Right ventricle myocardium superior (tissue), 1 donor: ENCODE measurements at places on chromosomes 2 and 18. TPM values are rescaled to one million over a fixed set of nuclear protein-coding genes. Genes with fewer than 3 reads are reported as not detected.

DNA sequence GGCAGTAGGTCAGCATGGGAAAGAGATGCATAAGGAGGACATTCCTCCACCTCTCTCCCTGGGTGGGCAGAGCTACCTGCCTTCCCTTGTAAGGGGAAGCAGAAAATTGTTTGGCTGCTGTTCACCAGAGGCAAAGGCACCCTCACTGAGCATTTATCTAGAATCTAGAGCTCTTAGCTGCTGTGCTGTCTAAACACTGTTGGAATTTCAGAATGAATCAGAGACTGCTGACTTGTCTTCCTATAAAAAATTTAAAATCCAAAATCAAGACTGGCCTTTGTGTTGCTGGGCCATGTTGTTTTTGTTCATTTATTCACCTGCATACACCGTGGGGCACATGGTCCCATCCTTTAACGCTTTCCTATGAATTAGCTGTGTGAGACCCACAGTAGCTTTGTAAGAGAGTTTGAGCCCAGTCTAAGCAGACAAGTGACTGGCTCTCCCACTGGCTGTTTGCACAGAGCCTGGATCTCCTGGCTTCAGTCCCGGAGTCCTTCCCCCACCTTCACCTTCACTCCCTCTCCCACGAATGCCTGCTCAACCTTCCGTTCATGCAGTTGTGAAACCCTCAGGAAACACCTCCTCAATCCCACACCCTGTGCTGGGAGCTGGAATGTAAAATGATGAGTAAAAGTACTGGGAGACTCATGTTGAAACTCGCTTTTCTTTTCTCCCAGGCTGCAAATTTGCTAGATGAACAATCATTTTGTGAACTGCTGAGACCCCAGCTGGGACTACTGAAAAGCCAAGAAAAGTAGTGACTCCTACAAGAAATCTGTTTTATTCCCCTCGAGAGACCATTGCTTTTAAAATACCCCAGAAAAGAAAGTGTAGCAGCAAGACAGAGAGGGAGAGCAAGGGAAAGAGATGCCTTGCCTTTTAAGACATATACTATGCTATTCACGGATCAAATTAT lies 76.2 kb downstream of the FAM168B start:
- no peak for DNase-seq

DNA sequence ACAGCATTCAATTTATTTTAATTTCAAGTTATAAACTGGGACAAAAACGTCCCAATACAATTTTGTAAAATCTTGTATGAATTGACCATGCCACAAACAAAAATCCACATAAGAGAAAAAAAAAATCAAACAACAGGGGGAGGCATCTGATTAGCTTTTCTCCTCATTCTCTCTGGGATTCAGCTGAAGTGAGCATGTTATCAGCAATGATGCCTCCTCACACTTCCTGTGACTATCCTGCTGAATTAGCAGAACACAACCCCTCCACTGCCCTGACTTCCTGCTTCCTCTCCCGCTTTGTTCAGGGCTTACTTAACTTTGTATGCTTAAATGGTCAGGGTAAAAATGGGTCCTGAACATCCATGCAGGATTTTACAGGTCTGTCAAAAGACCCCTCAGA lies 132.2 kb upstream of the ITGB6 start:
- no peak for DNase-seq

GRCh38 chr2:109376796-109377495 lies 236.8 kb downstream of the SEPTIN10 start:
- DNase-seq: no peak

- DNase-seq: no peak
Measured at GRCh38 chr18:45365835-45366234, 249.4 kb upstream of the SLC14A2 start.

The OSBPL1A gene
- total RNA-seq: 79.9 TPM

- DNase-seq: no peak
Measured at GRCh38 chr18:47983055-47983454, 52.6 kb upstream of the SMAD2 start.

The CYBRD1 gene
- 58.3 TPM for total RNA-seq

The STPG4 gene
- not detected for total RNA-seq

The CPLX4 gene
- not detected for total RNA-seq

- DNase-seq: no peak
Measured at GRCh38 chr18:32742579-32742978, 30.2 kb downstream of the KLHL14 start.

DNA sequence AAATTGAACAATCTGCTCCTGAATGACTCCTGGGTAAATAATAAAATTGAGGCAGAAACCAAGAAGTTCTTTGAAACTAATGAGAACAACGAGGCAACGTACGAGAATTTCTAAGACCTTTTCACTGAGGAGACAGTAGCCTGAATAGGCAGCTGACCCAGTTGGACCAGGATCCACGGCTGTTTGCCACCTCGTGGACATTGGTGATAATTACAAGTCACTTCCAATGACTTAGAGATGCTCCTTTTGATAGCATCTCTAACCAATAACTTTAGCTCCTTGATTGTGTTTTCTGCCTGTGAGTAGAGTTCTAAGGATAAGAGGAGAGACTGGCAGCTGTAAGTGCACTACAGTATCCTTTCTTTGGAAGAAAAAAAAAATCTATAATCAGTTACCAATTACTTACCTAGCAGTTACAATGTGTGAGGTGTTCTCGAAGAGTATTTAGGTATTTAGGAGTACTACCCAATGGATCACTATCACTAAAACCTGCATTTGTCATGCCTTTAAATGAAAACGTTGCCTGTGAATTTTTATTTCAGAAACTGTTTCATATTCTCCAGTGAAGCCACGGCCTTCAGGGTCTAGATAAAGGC lies 31.3 kb upstream of the CNTNAP5 start:
- DNase-seq: no peak
